ENCODE measurements at places on chromosomes 16 and 17.

- no peak for DNase-seq
Measured at GRCh38 chr16:53605831-53606400, 97.7 kb downstream of the RPGRIP1L start.

GRCh38 chr16:15996432-15997109 is 47.2 kb downstream of the ABCC1 start:
- no peak for DNase-seq

DNA sequence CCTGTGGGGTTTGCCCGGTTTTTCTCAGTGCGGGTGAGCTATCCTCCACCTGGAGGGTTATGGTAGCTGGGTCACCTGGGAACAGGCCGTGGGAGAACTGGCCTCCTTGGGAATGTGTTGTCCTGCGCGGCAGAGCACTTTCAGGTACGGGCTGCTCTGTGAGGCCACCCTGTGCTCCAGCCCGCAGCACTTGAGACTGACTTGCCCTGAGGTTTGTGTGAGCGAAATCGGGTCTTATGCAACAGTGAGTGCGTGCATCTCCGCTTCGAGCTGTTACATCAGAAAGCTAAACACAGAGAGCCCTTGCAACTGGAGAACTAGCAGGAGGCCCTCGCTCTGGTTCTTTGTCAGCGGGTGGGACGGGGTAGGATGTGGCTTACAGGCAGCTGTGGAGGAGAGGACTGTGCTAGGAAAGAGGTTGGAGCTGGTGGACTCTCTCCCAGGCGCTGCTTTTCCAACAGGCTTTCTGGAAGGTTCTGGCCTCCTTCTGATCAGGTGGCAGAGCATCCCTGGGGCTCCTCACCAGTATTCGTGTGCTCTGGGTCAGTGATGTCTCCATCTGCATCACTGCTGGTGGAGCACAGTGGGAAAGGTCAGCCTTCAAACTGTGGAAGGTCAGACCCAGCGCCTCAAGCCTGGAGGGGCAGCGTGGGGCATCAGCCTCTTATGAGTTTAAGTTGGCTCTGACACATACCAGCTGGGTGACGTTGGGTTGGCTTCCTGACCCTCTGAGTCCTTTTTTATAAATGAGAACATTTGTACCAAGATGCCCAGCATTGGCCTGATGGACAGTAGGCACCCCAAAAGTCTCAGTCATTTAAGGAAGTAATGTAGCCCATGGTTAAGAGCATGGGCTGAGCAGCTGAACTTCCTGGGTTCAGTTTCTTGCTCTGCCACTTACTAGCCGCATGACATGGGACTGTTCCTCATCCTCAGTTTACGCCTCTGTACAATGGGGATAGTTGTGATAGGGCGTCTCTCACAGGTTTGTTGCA is 76.3 kb downstream of the KSR1 start:
- DNase-seq, result no peak

- no peak for DNase-seq
Measured at GRCh38 chr17:39270923-39271322, 45.2 kb upstream of the STAC2 start.

DNA sequence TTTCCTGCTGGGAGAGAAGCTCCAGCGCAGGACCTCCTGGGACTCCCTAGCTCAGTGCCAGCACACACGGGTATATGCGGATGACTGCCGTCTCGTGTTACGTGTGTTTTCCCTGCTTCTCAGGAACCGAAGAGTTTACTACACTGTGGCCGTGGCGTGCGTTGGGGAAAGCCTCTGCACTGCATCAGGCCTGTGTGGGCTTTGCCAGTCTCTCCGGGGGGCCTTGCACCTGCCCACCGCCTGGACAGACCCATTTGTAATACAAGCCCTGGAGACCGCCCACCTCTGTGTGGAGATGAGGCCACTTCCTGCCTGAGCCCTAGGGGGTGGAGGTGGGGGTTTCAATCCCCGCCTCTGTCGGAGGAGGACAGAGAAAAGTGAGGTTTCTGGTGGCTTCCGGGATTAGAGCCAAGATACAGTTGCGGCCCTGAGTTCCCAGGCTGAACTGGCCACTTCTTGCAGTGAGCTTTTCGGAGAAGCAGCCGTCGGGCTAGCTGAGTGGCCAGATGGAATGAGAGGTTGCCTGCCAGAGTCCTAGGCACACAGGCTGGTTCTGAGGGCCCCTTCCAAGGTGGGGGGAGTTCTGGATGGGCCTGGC is 43.4 kb upstream of the GSE1 start:
- DNase-seq, result peak; percentile 89

DNA sequence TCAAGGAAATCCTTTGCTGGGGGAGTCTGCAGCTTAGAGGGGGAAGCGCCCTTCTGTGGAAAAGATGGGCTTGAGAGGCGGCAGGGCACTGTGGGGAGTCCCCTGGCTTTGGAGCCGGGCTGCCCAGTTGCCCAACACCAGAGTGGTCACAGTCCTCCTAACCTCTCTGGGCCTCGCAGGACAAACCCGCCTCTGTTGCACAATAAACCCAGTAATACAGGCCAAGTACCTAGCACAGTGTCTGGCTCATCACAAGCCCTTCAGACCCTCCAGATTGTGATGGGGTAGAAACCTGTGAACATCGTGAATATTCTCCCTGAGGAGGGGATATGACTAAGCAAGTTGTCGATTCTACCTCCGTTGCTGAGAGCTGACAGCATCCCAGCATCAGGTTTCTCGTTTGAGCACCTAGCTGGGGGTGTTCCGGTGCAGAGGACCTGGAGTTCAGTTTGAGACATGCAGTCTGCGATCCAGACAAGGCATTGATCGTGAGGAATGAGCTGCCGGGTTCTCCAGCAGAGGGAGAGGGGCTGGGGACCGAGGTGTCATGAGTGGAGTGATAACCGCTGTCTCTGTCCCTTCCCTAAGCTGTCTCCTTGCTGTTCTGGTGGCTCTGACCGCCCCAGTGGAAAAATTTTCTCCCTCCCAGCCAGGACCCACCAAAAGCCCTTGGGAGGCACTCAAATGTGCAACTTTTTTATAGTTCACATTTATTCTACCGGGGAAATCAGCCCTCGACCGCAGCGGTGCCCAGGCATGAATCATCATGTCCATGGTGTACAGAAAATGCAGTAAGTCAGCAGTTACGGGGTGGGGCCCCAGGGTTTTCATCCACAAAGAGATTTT is 161.9 kb downstream of the WSCD1 start:
- DNase-seq, result no peak

GRCh38 chr17:64500487-64500859 is 3.6 kb upstream of the POLG2 start:
- no peak for DNase-seq

- no peak for DNase-seq
Measured at GRCh38 chr16:64149756-64150155, 972.1 kb downstream of the CDH11 start.

DNA sequence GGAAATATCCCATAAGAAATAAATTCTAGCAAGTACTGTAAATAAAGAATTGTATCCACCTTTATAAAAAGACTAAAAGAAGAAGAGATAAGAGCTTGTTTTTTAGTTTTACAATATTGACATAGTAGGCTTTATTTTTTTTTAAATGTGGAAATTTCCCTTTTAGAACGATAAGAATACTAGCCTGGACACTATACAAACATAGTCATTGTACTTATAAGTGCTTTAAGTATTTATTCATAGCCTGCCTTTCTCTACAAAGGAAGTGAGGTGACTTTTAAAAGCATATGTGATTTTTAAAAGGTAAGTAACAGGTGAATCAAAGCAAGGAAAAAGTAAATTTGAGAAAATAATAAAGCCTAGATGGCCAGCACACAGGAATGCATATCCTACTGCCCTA is 17.7 kb downstream of the TOX3 start:
- no peak for DNase-seq

- no peak for DNase-seq
Measured at GRCh38 chr17:78110363-78111015, 18.1 kb downstream of the TMC6 start.

GRCh38 chr17:38925263-38925995 is at the start of gene LASP1NB:
TSS of gene LASP1NB (plus strand) at chr17:38925614.
- no peak for DNase-seq

GRCh38 chr16:76748461-76749348 is 442.3 kb upstream of the MON1B start:
- DNase-seq, result no peak

- no peak for DNase-seq
Measured at GRCh38 chr17:80839970-80840369, 151.7 kb upstream of the CHMP6 start.

- DNase-seq, result no peak
Measured at GRCh38 chr17:13316657-13317056, 285.1 kb downstream of the HS3ST3A1 start.

GRCh38 chr17:82837586-82838320 is 2.1 kb downstream of the ZNF750 start:
- DNase-seq, result no peak
